ENCODE measurements at places on chromosomes 7 and 10.

- DNase-seq = no peak
Observed at GRCh38 chr7:45140827-45141226, 16.8 kb upstream of the RAMP3 start.

DNA sequence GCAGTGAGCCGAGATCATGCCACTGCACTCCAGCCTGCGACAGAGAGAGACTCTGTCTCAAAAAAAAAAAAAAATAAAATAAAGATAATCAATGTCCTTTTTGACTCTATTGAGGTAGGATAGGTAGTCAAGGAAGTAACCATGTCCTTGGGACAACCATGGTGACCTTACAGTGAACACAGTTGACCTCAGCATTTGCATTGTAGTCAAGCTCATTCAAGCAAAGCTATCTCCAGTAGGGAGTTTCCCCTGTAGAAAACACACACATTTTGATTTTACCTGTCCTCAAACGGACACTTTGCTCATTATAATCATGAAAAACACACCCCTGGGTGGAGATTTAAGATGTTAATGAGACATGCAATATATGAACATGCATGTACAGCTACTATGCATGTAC, 171.7 kb downstream of the KIF20B start:
- DNase-seq = no peak

DNA sequence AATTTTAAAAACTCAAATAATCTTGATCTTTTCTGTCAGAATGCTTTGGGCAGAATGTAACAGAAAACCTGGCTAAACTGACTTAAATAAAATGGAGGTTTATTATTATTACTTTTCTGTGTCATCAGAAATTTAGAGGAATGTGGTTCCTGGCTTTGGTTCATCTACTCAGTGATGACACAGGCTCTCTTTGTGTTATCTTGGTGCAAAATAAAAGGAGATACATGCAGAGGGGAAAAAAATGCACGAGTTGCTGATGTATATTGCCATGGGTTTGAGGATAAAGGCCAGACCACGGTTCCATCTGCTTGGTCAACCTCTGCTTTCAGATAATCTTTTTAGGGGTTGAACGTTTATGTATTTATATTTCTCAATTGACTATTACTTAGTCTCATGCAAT, 181.4 kb downstream of the SUGCT start:
- DNase-seq = peak; percentile 64

- no peak for DNase-seq
Observed at GRCh38 chr10:3729397-3729976, 55.5 kb downstream of the KLF6 start.

DNA sequence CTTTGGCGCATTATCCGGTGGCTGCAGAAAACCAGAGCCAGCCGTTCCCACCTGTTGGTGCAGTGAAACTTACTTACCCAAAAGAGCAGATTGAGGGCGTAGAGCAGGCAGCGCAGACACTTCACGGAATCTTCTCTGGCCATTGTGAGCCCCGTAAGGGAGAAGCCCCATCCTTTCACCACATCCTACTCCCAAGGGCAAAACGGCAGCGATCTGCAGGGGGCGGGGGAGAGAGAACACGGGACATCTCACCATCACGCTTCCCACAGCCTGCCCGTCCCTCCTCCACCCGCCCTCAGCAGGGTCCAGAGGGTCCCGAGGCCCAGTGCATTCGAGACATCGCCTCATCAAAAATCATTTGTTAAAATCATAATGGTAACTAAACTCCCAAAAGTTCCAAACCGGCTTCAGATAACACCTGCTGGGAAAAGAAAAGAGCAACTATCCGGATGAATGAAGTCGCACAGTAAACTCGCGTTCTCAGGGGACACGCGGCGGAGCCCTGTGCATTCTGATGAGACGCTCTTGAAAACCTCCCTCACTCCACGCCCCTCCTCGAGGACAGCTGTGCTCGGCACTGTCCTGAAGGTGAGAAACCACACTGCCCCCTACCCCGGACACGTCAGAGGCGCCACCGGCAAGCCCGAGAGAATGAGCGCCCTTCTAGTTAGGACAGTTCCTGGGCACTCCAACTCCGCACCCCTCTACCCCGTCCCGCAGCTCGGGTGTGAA, 1.2 kb downstream of the TSPAN12 start:
- no peak for DNase-seq

GRCh38 chr7:41272664-41273063, 430.2 kb downstream of the INHBA start:
- DNase-seq = no peak

- peak; percentile 94 for DNase-seq
Observed at GRCh38 chr10:34319197-34319846, 495.8 kb downstream of the PARD3 start.

DNA sequence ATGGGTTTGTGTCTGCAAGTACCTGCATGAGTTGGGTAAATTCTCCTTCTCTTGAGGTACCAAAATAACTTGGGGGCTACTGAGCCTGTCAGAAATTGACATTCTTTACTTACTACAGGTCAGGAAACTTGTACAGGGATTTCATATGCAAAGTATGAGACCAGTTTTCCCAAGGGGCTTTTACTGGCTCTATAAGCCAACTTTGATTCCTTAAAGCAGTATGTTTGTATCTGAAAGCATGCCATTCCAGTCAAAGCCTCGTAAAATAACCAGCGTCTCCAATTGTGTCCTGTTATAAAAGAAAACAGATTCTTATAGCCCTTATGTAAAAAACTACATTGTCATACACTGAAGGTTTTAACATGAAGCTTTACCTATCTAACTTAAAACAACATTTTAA, 90.2 kb downstream of the ZNF467 start:
- no peak for DNase-seq
